ENCODE measurements at places on chromosomes 2 and 18.

- DNase-seq, result no peak
Observed at GRCh38 chr18:2547477-2548087, 23.7 kb downstream of the METTL4 start.

DNA sequence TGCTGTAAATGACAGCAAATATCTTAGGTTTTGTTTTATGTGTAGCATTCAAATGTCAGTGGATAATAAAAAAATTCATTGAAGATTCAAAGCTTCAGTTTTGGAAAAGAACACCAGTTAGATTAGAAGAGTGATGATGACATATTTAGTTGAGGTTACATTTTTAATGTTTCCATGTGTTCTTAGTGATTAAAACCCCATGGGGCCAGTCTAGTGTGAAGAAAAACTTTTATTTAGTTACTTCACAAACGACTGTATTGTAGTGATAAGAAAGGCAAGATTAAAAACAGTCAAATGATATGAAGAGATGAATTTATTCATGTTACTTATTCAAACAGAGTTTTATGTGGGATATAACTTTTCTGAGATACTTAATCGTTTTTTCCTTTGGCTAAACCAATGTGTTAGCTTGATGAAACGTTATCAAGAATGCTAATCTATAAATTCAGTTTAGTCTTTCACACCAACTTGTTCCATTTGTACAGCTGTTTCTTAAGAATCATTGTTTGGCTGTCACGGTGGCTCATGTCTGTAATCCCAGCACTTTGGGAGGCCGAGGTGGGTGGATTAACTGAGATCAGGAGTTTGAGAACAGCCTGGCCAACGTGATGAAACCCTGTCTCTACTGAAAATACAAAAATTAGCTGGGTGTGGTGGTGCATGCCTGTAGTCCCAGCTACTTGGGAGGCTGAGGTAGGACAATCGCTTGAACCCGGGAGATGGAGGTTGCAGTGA is 11.6 kb downstream of the BMPR2 start:
- no peak for DNase-seq

DNA sequence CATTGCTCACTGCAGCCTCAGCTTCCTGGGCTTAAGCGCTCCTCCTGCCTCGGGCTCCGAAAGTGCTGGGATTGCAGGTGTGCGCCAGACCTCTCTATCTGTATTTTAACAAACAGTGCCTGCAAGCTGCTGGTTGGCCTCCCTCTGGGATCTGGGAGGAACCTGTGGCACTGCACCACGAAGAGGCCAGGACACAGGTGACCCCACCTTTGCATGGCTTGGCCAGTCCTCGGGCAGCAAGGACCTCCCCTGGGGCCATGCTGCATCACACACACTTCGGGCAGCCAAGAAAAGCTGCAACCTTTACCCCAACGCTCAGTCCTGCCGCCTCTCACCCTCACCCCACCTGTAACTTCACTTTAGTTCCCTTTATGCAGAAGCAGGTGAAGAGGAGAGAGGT is 70.0 kb downstream of the PXDN start:
- DNase-seq, result no peak

GRCh38 chr2:45890819-45891218 is 239.3 kb downstream of the PRKCE start:
- DNase-seq, result no peak

- DNase-seq, result no peak
Observed at GRCh38 chr2:12501469-12502158, 215.1 kb upstream of the TRIB2 start.
